ENCODE measurements at places on chromosomes 12 and 14.

GRCh38 chr14:101622251-101623076 is 61.2 kb downstream of the DIO3 start:
- DNase-seq: no peak

GRCh38 chr14:81302638-81303037 is 81.9 kb upstream of the GTF2A1 start:
- DNase-seq: no peak

- no peak for DNase-seq
These were observed 26.6 kb downstream of the ETV6 start for GRCh38 chr12:11676052-11676451.

GRCh38 chr12:62632411-62632918 is 165.8 kb downstream of the MON2 start:
- peak; percentile 85 for DNase-seq

GRCh38 chr12:105036937-105037649 is 47.2 kb downstream of the ALDH1L2 start:
- DNase-seq: no peak

GRCh38 chr12:93982771-93983315 is 165.5 kb upstream of the PLXNC1 start:
- DNase-seq: no peak

GRCh38 chr12:84779169-84779568 is 133.4 kb downstream of the SLC6A15 start:
- no peak for DNase-seq

GRCh38 chr12:2125651-2126522 is 73.1 kb downstream of the CACNA1C start:
- no peak for DNase-seq

GRCh38 chr12:10331642-10332239 is 24.1 kb downstream of the KLRD1 start:
- DNase-seq: no peak

GRCh38 chr12:13843841-13844240 is 137.6 kb downstream of the GRIN2B start:
- DNase-seq: no peak

GRCh38 chr14:68676511-68676943 is 116.3 kb downstream of the ZFP36L1 start:
- no peak for DNase-seq

DNA sequence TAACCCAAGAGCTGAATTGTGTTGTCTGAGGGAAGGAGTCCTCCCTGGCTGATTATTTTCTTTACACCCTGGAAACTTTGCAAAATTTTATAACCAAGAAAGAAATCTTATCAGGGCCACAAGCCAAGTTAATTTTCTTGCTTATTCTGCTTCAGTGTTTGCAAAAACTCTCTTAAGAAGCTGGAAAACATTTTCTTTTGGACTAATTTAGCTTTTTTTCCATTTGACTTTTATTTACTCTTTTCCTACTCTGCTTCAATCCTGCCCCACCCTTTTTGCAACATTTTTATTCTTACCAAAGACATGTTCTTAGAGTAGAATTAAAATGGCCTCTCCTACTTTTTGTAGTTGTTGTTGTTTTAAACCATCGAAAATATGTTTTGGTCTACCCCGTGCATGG is 378.7 kb downstream of the ZFP36L1 start:
- DNase-seq: no peak

- DNase-seq: no peak
These were observed 2.3 kb upstream of the RNU7-1 start for GRCh38 chr12:6941267-6941666.

GRCh38 chr12:52977170-52977569 is 28.3 kb downstream of the KRT18 start:
- no peak for DNase-seq

DNA sequence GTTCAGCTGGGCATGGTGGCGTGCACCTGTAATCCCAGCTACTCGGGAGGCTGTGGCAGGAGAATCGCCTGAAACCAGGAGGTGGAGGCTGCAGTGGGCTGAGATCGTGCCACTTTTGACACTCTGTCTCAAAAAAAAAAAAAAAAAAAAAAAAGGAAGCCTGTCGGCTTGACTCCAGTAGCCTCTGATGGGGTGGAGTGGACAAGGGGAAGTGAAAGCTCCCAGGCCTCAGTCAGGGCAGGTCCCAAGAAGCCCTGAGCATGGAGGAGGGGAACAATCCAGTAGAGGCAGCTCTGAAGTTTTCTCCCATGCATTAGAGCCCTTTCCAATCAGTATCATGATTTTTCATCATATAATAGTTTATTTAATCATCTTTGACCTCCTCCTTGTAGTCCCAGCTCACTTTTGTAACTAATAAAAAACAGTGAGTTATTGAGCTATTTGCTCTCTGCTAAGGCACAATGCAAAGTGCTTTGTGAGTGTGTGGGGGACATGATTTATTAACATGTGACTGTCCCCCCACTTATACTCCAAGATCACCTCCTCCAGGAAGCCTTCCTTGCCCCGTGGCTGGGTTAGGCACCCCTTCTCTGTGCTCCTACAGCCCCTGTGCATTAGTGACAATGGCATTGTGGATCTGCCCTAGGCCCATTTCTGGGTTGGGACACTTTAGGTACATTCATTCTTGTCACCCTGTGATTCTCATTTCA is 4.7 kb upstream of the SSH1 start:
- DNase-seq: no peak

DNA sequence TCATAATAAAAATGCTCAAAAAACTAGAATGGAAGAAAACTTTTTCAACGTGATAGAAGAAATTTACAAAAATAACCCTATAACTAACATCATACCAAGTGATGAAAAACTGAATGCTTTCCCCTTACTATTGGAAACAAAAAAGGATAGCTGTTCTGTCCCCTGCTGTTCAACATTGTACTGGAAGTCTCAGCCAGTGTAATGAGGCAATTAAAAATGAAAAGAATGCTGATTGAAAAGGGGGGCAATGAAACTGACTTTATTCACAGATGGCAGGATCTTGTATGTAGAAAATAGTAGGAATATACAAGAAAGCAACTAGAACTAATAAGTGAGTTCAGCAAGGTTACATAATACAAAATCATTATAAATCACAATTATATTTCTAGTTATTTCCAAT is 337.9 kb upstream of the KITLG start:
- no peak for DNase-seq

DNA sequence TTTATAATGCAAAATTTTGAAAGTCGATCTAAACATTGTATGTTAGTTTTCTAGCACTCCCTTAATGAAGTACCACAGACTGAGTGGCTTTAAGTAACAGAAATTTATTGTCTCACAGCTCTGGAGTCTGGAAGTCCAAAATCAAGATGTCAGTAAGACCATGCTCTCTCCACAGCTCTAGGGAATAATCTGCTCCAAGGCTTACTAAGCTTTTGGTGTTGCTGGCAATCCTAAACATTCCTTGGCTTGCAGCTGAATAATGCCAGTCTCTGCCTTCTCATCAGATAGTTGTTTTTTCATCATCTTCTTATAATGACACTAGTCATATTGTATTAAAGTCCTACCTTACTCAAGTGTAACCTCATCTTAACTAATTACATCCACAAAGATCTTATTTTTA is 102.2 kb downstream of the RASSF9 start:
- no peak for DNase-seq

DNA sequence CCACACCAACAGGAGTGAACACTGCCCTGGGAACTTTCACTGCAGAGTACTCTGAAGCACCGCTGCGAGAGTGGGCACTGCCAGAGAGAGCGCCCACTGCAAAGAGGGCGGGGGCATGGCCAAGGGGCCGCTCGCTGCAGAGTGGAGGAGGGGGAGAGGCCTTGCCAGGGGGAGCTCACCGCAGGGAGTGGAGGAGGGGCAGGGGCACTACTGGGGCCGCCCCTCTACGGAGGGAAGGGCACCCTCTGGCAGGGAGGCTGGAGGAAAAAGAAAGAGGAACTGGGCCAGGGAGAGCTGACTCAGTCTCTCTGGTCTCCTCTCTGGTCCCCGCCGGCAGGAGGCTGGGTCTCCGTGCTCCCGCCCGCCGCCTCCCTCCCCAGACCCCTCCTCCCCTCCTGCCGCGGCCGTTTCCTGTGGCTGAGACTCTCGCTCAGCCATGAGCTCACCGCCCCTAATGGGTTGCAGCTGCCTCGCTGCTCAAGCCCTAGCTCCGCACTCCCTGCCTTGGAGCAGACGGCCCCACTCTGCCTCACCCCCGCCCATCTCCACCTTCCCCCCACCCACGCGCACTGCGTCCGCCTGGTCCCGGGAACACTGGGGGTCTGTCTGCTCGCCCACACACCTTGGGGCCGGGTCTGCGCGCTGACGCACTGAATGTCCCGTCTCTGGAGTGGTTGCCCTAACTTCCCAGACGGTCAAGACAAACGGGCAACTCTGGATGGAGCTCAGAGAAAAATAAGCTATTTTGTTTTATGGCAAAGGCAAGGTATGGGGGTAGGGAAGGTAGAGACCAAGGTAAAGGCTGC is 1.3 kb downstream of the ARHGEF40 start:
- peak; percentile 97 for DNase-seq

GRCh38 chr12:128811806-128812205 is 12.0 kb downstream of the SLC15A4 start:
- no peak for DNase-seq

GRCh38 chr14:38521591-38521990 is 265.7 kb upstream of the CLEC14A start:
- no peak for DNase-seq

- no peak for DNase-seq
These were observed 434.1 kb downstream of the NOVA1 start for GRCh38 chr14:26163761-26164160.

GRCh38 chr14:80956922-80957321 is 1.5 kb downstream of the TSHR start:
- DNase-seq: no peak

GRCh38 chr12:1318327-1319031 is 275.9 kb downstream of the FBXL14 start:
- DNase-seq: peak; percentile 86

DNA sequence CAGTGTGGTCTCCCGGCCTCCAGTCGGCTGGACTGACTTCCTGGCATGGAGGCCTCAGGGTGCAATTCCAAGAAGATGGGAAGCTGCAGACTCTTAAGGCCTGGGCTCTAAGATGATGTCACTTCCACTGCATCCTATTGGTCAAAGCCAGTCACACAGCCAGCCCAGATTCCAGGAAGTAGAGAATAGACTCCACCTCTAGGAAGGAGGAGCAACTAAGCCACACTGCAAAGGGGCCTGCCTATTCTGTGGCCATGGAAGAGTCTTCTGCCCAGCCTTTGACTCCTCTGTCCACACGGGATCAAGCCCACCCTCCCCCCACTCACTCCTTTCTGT is 103.9 kb upstream of the RFLNA start:
- DNase-seq: no peak

DNA sequence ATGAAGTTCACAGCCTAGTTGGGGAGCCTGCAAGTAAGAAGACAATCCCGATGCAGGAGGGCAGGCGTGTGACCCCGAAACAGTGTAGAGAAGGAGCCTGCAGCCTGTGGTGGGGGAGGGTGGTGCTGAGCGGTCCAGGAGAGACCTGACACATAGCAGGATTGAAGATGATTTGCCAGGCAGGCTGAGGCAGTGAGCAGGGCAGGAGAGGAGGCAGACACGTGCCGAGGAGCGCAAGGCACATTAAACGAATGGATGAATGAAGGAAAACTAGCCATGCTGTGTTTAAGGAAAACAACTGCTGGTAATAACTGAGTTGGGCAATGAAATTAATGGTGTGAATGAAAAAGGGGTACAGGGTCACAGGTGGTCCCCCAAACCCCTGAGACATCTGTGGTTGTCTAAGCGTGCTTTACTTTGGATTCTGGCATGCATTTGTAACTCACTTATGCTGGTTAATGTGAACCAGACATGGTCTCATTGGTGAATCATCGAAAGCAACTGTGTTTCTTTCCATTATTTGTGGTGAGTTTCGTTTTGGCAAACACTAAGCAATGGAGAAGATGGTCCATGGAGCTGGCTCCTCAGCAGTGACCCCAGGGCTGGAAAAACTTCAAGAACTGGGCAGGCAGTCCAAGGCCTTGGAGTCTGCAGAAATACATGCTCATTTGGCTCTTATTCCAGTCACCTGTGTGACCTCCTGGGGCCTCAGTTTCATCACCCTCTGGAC is 96.9 kb upstream of the EVL start:
- no peak for DNase-seq

DNA sequence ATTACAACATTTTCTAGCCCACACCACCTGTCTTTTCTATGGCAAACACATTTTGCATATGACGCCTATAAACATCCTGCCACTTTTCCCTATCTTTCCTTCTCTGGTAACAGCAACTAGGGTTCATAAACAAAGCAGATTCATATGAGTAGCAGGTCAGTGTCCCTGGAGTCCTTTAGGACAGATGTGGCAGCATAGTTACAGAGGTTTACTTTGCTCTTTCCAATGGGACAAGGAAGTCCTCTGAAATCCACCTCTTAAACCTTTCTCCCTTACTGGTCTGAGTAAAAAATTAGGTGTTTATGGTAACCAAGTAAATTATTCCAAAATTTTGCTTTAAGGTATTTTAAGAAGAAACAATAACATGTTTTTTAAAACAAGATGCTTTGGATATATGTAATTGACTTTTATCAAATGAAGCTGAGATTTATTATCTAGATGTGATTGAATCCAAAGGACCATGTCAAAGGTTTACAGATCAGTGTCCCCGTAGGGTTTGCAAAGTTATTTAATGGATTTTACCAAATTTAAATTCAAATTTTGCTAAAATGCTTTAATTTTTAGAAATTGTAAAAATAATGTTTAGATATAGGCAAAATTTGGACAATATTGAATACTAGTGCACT is 79.2 kb upstream of the PAWR start:
- DNase-seq: no peak

DNA sequence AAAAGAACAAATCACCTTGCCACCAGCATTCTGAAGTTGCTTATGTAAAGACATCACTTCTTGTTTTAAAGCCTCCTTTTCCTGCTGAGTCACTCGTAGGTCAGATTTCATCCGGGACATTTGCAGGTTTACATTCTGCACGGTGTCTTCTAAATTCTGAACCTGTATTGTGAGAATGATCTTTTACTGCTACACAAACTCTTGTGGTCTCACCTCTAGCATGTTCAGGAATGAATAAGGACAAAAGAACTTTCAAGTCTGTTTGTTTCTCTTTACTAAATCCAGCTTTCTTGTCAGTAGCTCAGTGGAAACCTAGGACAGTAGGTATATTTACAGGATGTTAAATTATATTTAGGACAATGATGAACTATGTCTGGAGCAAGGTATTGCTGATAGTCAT is 73.5 kb upstream of the SAV1 start:
- no peak for DNase-seq

- DNase-seq: peak; percentile 62
These were observed 73.8 kb upstream of the SRSF5 start for GRCh38 chr14:69693145-69693544.

Measured in right hindlimb (tissue), 1 donor.